ENCODE measurements at places on chromosomes 7 and 10. TPM values are rescaled to one million over a fixed set of nuclear protein-coding genes. Genes with fewer than 3 reads are reported as not detected.
A peak's percentile ranks its signal among the peaks of the same experiment; 100 is the strongest.

The HMX3 gene
- total RNA-seq = not detected

The CPA1 gene
- not detected for total RNA-seq

The ZNF239 gene
- 12.7 TPM for total RNA-seq

The SCART1 gene
- total RNA-seq = 0.28 TPM

The HMX2 gene
- not detected for total RNA-seq

The ZNF680 gene
- 3.9 TPM for total RNA-seq

The EGR2 gene
- 0.56 TPM for total RNA-seq

The TFR2 gene
- total RNA-seq = under 0.01 TPM

The ITIH5 gene
- total RNA-seq = under 0.01 TPM

The GPER1 gene
- 2.0 TPM for total RNA-seq

The SPDYE2B gene
- total RNA-seq = not detected

The SSC4D gene
- total RNA-seq = 0.56 TPM

The NPY4R2 gene
- 0.36 TPM for total RNA-seq

The SPACDR gene
- 1.1 TPM for total RNA-seq

The CACNA2D1 gene
- 21.9 TPM for total RNA-seq

The RET gene
- 0.18 TPM for total RNA-seq

GRCh38 chr7:102273749-102274712, 12.6 kb upstream of the SH2B2 start:
- DNase-seq = peak; percentile 83

DNA sequence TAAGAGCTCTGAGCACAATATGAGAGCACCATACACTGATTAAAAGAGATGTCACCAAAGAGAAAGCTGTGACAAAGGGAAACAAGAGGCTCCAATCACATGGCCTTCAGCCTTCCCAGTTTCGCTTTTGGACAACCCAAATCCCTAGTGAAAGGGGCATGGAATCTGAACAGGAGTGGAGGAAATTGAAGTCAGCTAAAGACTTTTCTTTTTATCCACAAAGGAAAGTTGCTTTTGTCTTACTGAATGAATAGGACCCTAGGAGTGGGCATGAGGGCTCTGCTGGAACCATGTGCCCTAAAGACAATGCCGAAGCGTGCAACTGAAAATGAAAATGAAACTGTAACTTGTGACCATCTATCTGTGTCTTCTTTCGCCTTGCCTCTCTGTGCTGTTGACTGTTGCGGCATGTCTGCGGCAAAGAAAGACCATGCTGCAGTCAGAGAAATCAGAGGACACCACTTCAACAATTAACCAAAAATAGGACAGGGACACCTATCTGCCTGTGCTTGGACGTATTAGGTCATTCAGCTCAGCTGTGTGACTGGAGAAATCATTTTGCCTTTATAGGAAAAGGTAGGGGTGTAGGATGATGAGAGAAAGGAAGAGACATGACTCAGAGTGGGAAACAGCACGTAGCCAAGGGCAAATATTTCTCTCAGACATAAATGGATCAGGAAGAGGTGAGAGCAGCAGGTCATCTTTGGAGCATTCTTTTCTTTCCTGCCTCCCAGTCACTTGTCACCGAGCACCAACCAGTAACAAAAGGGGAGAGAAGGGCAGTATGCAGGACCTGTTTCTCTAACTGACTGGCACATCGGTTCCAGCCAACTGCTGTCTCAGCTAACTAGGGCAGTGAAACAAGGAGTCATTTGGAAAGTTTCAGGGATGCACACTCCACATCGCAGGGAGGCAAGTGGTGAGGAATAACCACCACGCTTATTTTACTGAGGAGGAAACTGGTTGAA, 12.3 kb downstream of the CAV2 start:
- DNase-seq = peak; percentile 69

DNA sequence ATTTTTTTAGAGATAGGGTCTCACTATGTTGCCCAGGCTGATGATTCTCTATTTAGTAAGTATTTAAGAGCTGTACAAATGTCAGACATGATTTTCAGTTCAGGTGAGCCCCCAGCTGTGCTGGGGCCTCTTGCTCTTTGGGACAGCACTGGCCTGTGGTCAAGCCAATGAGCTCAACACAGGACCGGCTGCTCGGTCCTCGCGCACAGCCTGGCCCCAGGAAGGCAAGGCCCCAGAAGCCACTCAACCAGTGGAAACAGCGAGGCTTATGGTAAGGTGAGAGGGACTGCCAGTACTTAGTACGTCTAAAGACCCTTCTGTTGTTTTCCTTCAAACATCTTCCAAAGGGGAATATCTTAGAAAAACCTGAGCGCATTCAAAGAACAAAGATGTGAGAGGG, 211.8 kb downstream of the SKIDA1 start:
- no peak for DNase-seq

GRCh38 chr10:98587156-98587837, 140.6 kb upstream of the HPS1 start:
- DNase-seq = no peak

GRCh38 chr10:103265717-103266329, 11.1 kb upstream of the INA start:
- peak; percentile 82 for DNase-seq

- DNase-seq = no peak
Observed at GRCh38 chr7:6158424-6159096, 113.9 kb downstream of the CYTH3 start.

DNA sequence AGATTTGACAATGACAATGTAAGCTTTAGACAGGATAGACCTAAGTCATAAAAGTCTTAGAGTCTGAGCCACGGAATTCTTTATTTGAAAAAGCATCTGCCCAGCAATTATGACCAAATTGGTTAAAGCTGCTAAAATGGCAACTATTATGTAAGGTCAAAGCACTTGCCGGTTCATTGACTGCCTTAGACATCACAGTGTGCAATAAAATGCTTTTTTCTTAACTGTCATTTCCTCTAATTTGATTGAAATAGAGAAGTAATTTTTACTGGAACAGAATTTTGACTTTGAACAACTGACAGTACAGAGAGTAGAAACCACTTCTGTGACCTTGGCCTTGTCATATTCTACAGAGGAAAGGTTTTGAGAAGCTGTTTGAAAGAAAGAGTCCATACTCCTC, 142.9 kb downstream of the THSD7A start:
- no peak for DNase-seq

- no peak for DNase-seq
Observed at GRCh38 chr10:54985732-54986131, 184.7 kb upstream of the PCDH15 start.

- DNase-seq = peak; percentile 70
Observed at GRCh38 chr10:132684164-132684891, 101.6 kb downstream of the NKX6-2 start.

GRCh38 chr10:73368238-73368637, 9.6 kb upstream of the CFAP70 start:
- DNase-seq = no peak

- no peak for DNase-seq
Observed at GRCh38 chr10:129719889-129720590, 244.0 kb downstream of the EBF3 start.

- no peak for DNase-seq
Observed at GRCh38 chr7:109582211-109582610, 1012.5 kb downstream of the DNAJB9 start.

- DNase-seq = no peak
Observed at GRCh38 chr7:51472873-51473272, 156.3 kb upstream of the COBL start.

DNA sequence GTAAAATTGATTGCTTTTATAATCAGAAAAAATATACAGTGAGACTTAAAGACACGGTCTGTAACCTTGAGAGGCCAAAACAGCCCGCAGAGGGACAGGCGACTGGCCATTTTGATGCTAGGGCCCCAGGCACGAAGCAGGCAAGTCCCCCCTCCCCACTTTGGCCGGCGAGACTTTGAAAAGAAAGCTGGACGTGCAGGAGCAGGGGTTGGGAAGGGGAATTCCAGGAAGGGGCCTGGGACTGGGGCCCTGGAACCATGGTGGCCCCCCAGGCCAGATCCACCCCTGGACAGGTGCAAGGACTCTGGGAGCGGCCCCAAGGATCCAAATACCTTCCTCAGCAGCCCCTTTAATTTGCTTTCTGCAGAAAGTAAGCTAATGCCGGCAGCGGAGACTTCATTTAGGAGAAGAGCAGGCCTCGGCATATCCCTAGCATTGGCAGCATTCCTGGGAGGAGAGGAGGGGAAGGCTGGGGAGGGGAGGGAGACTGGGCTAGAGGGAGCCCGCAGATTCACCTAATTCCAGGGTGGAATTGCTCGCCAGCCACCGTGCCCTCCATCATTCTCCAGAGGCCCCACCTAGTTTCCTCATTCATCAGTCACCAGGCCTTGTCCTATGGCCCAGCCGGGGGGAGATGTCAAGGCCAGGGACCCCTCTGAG, 24.9 kb upstream of the TNRC18 start:
- DNase-seq = no peak

GRCh38 chr7:151724920-151725584, 151.9 kb downstream of the PRKAG2 start:
- DNase-seq = no peak

DNA sequence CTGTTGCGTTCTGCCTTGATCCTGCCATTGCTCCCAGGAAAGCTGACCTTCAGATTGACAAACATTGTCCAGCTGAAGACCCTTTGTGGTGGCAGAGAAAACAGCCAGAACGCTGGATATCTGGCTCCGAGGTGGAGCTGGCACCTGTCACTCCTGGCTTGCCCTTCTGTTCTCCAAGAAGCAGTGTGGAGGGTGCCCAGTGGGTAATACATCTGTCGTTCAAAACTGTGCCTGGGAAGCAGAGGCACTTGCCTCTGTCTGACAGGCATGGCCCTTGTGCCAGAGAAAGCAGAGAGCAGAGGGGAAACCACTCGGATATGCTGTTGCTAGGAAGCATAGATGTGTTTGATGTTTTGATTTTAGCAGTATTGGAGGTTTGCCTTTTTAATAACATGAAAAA, 231.4 kb downstream of the BMPER start:
- DNase-seq = no peak

- no peak for DNase-seq
Observed at GRCh38 chr10:19713800-19714525, 102.3 kb upstream of the PLXDC2 start.

- no peak for DNase-seq
Observed at GRCh38 chr7:132402751-132403245, 173.5 kb downstream of the PLXNA4 start.

- DNase-seq = peak; percentile 29
Observed at GRCh38 chr10:103227416-103227815, 18.3 kb upstream of the RPEL1 start.

DNA sequence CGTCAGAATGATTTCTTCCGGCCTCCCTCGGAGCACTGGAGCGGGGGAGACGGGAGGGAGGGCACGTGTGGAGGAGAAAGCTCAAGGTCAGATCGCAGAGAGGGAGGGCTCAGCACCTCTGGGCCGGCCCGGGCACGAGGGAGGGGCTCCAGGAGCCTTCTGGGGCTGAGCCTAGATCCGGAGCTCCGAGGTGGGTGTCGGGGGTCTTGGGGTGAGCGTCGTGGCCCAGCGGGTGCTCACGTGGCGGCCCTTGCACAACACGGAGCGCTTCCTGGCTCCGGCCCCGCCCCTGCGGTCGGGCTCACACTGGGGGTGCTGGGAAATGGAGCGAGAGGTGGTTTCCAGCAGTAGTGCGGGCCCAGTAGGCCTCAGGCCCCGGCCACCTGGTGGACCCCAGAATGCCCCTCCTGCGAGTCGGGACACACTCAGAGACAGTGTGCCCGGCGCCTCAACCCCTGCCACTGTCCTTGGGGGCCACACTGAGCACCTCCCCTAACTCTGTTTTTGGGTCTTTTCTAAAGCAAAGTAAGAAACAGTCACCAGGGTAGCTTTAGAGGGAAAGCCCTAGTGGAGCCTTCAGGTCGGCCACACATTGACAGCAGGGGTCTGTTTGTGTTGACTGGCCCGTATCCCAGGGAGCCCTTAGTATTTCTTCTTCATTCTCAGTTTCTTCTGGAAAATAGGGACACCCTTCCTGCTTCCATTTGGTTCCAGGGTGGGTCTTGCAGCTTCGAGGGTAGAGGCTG, 798 bp downstream of the PPIF start:
- peak; percentile 69 for DNase-seq

DNA sequence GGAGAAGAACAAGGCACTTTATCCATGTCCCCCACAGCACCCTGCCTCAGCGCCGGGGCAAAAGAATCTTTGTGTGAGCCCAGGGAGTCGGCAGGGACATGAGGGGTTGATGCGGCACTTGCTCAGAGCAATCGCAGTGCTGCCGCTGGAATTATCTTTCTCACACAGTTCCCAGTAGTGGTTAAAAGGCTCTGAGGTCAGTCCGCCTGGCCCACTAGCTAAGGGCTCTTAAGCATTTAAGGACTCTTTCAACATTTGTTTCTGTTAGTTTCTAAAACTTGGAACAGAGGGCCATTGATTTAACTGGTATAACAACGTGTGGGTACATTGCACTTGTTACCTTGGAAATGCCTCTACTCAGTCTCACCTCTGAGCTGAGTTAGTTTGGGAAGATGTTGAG, 208.0 kb upstream of the C7orf33 start:
- no peak for DNase-seq

- no peak for DNase-seq
Observed at GRCh38 chr7:4575254-4575653, 106.8 kb upstream of the FOXK1 start.

DNA sequence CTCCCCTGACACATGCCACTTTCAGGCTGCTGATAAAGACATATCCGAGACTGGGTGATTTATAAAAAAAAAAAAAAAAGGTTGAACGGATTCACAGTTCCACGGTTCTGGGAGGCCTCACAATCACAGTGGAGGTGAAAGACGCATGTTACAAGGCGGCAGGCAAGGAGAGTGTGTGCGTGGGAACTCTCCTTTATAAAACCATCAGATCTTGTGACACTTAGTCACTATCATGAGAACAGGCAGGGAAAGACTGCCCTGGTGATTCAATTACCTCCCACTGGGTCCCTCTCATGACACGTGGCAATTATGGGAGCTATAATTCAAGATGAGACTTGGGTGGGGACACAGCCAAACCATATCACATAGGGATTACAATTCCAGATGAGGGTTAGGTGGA, 181.5 kb downstream of the TCERG1L start:
- no peak for DNase-seq

GRCh38 chr7:132387596-132387995, 188.7 kb downstream of the PLXNA4 start:
- no peak for DNase-seq

GRCh38 chr10:124250506-124250905, 157.1 kb upstream of the CHST15 start:
- no peak for DNase-seq

DNA sequence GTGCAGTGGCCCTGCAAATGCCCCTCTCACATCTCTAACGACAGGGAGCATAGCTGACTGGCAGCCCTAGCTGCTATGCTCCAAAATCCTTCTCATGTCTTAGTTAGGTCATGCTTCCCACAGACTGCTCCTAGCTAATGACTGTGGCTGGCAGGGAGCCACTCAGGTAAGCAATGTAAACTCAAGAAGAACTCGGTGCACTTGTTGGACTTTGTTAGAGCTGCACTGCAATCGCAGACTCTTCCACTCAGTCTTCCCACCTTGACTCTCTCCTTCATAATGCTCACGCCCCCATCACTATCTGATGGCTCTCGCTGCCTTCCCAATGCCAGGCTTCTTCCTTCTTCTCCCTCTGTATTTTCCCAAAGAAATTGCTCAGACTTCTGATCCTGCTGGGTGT, 24.0 kb downstream of the OR9A2 start:
- DNase-seq = no peak
